Activated T-cell treated with anti-CD3 and anti-CD28 coated beads, Interleukin-2, amount 50 U/mL, for 48 hours (primary cell): ENCODE measurements at places on chromosomes 12 and 14.

GRCh38 chr14:104509673-104510072, 69.9 kb upstream of the C14orf180 start:
- DNase-seq, result no peak

DNA sequence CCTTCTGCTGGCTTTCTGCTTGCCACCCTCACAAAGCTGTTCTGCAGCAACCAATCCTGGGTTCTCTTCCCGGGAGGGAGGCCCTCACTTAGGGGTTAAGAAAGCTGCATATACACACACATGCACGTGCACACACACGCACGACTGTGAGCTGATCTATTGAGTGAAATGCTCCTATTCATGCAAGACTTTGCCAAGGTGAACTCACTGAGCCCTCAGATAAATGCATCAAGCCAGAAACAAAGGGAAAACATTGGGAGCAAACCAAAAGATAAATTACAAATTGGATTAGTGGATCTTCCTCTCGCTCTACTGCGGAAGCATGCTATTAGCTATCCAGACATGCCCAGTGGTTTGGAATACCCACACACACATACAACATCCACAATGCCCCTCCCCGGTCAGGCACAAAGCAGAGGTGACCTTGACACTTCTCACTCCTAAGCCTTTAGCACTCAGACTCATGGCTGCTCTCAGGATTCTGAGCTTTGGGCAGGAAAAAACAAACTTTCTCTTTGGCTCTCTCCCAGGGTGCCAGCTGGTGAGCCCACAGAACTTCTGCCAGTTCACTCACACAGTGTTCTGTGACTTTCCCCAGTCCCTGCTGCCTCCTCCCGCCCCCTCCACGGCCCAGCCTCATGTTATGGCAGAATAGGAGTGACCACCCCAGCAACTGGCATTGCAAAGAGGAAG, 320.0 kb downstream of the DPF3 start:
- DNase-seq, result no peak

DNA sequence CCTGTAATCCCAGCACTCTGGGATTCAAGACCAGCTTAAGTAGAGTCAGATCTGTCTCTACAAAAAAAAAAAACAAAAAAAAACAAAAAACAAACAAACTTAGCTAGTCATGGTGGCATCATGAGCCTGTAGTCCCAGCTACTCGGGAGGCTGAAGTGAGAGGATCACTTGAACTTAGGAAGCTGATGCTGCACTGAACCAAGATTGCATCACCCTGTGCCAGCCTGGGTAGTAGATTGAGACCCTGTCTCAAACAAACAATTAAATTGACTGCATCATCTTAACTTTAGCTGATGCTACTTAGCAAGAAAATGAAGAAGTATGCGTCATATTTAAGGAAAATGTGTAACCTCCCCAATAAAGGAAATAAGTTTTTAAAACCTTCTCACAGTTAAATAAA, 136.6 kb upstream of the ATXN7L3B start:
- no peak for DNase-seq

DNA sequence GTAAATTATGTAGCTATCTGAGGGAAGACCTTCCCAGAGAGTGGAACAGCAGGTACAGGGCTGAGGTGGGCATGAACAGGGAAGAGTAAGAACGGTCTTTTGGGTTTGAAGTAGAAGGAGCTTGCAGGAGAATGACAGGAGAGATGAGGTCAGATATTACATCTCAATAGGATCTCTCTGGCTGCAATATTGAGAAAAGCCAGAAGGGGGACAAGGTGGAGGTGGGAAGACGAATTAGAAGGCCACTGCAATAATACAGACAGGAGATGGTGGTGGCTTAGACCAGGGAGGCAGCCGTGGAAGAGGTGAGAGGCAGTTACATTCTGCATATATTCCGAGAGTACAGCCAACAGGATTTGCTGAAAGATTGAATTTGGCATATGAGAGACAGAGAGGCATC, 310.2 kb downstream of the APAF1 start:
- DNase-seq, result no peak

DNA sequence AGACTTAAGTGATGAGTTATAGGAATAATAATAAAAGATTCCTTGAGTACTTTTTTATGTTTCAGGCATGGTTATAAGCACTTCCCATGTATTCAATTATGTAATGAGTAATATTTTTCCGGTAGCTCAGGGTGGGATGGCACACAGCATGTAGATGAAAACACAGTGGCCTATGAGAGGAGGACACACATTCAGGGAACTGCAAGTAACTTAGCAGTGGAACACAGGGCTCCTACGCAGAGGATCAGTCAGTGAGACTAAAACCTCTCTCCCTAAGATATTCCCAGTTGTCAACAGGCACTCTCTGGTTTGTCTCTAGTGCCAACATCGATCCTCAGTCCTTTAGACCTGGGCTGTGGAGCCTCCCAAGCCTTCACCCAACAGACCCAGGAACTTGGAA, 219.4 kb downstream of the DIO2 start:
- no peak for DNase-seq
